M059J (cell line): ENCODE measurements at places on chromosomes 2 and 18. TPM values are rescaled to one million over a fixed set of nuclear protein-coding genes. Genes with fewer than 3 reads are reported as not detected.
A peak's percentile ranks its signal among the peaks of the same experiment; 100 is the strongest.

DNA sequence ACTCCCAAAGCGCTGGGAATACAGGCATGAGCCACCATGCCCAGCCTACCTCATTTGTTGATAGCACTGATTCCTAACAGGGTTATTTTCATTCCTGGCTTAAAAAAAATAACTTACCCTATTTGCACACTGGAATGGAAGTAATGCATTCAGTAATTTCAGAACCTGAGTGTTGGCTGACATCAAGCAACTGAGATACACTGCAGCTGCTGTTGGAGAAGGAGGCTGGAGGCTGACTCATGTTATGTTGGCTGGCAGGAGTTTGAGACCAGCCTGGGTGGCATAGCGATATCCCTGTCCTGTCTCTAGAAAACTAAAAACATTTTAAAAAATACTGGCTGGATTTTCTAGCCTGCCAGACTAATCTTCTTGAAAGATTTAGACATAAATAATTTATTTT is 385.1 kb upstream of the MEX3C start:
- DNase-seq: no peak

DNA sequence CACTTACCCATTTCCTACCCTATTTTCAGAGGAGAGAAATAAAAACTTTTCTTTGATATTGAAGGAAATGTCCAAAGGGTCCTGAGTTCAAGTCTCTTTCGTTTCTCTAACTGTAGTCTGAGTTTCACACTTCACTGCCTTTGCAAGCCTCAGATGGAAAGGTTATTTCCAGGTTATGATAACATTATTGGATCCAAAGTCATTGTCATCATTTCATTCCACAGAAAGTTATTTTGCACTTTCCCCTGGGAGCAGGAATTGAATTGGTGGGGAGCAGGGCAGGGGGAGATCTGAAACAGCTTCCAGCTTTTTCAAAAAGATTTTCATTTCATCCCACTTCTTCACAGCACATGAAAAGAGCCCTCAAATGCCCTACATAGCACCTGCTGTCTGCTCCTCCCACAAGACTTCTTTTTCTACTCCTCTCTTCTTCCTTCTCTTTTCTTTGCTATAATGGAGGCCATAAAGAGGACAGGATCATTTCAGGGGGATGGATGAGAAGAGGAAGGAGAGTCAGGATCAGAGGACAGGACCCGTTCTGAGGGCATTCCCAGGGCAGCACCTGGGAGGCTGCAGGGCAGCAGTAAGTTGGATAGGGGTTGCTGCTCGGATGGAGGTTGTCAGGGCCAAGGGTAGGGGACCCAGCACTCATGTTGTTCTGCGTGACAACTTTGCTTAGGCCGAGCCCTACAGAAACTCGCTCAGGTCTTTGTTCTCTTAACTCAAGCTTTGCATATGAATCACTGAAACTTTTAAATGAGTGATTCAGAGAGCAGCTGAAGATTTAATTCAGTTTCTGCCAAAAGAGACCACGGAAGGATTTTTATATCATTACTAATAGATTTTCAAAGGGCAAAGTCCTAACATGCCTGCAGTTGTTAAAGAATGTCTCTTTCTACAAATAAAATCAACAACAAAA is 11.4 kb upstream of the GALNT5 start:
- DNase-seq: peak; percentile 91

- peak; percentile 40 for DNase-seq
Observed at GRCh38 chr18:29188760-29189159, 1011.8 kb upstream of the CDH2 start.

Gene MYO5B
- total RNA-seq: 4.1 and 5.5 TPM in 2 replicates

- no peak for DNase-seq
Observed at GRCh38 chr2:214450118-214450894, 39.5 kb downstream of the VWC2L start.

GRCh38 chr2:197993363-197993762 is 189.0 kb downstream of the PLCL1 start:
- no peak for DNase-seq

Gene TCF4
- 57.2 and 70.7 TPM in 2 replicates for total RNA-seq

Gene GALNT3
- total RNA-seq: 0.59 and 1.9 TPM in 2 replicates

- no peak for DNase-seq
Observed at GRCh38 chr18:64589000-64589399, 440.1 kb upstream of the LINC00305 start.

DNA sequence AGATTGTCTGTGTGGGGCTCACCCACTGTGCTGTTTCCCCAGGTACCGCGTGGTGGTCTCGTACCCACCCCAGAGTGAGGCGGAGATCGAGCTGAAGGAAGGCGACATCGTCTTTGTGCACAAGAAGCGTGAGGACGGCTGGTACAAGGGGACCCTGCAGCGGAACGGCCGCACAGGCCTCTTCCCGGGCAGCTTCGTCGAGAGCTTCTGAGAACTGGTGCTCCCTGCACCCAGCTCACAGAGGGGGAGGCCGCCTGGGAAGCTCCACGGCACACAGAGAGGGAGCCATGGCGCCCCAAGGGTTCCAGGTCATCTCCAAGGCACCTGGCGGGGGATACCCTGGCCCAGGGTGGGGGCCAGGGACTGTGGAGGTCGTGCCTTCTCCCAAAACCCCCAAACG is 112.3 kb downstream of the SEPTIN10 start:
- DNase-seq: no peak

- DNase-seq: no peak
Observed at GRCh38 chr2:177888581-177888980, 184.0 kb downstream of the PDE11A start.

GRCh38 chr2:17059458-17059857 is 393.8 kb upstream of the CYRIA start:
- no peak for DNase-seq

DNA sequence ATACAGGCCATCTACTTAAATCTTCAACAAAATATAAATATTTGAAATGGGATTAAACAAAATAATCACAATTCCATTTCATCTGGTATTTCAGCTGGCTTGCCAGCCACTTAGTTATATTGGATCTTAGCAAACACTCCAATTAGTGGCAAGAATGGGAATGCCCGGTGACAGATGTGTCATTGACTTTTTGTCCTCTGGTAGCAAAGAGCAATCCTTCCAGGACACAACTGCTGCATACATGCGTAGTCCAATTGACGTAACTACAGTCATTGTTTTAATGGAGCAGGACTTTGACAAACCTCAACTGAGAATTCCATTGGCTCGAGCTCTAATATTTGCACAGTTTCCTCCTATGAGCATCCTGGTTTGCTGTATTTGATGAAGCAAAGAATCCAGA is 69.9 kb downstream of the RNF152 start:
- DNase-seq: no peak

Gene ANKRD29
- total RNA-seq: 8.3 and 10.6 TPM in 2 replicates

DNA sequence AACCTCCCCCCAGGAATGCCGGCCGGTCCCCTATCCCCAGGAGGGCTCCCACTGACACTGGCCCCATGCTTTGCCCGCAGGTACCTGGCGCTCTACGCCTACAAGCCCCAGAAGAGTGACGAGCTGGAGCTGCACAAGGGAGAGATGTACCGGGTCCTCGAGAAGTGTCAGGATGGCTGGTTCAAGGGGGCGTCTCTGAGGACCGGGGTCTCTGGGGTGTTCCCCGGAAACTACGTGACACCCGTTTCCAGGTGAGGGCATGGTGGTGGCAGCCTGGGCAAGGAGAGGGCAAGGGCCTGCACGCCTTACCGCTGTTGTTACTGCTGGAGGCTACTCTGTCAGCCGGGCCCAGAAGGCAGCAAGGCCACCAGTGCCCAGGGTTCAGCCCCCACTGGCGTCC is 181.3 kb downstream of the SEPTIN10 start:
- no peak for DNase-seq

Gene FKBP1B
- total RNA-seq: 6.6 and 9.7 TPM in 2 replicates

DNA sequence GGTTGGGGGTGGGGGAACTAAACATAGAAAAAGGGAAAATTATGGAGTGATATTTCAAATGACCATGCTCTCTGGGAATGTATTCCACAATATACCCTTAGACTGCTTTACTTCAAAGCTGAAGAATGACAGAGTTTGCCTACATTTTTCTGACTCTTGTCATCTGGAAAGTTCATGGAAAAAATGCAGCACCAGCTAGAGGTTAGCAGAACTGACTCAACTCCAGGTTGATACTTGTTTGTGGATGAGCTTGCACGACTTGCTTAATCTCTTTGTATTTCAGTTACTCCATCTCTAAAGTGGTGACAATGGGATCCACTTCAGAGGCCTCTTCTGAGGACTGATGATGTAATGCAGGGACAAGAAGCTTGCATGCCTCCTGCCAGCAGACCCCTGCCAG is 824.0 kb upstream of the ID2 start:
- DNase-seq: no peak

Gene ITPRIPL1
- 1.3 and 3.2 TPM in 2 replicates for total RNA-seq

Gene PIK3C3
- total RNA-seq: 62.1 and 67.3 TPM in 2 replicates

- DNase-seq: no peak
Observed at GRCh38 chr2:240269380-240269779, 128.9 kb upstream of the OTOS start.

- DNase-seq: no peak
Observed at GRCh38 chr2:121189661-121190381, 95.2 kb downstream of the TFCP2L1 start.

DNA sequence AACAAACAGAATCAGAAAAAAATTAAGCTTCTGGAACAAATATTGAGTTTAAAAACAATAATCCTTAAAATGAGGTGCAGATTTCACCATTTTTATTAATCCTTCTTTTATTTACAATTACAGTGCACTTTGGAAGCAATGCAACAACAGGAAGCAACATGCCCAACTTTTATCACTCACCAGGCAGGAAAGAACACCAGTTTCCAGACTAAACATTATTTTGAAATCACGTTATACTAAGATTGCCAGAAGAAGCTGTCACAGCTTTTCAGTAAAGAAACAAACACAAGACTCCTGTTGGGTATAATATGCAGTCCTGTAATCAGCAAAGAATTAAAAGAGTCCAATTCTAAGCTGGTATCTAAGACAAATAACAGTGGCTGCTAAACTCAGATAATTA is 137.9 kb upstream of the ZC3H15 start:
- no peak for DNase-seq

Gene CSRNP3
- 0.27 and 0.32 TPM in 2 replicates for total RNA-seq

- DNase-seq: peak; percentile 58
Observed at GRCh38 chr2:69685321-69686048, 41.9 kb upstream of the AAK1 start.

DNA sequence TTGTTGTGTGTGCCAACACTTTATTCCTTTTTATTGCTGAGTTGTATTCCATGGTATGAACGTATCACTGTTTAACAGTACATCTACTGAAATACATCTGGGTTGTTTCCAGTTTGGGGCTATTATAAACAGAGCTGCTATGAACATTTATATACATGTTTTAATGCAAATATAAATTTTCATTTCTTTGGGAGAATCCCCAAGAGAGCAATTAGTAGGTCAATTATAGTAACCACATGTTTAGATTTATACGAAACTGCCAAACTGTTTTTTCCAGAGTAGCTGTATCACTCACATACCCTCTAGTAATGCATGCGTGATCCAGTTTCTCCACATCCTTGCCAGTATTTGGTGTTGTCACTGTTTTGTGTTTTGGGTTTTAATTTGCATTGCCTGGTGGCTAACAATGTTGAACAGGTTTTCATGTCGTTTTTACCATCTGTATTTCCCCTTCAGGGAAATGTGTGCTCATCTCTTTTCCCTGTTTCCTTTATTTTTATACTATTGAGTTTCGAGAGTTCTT is 81.0 kb downstream of the TMEM131 start:
- no peak for DNase-seq

GRCh38 chr2:201432621-201433393 is 18.5 kb downstream of the TRAK2 start:
- peak; percentile 39 for DNase-seq

Gene UBXN2A
- total RNA-seq: 8.8 and 18.8 TPM in 2 replicates

GRCh38 chr2:144648837-144649465 is 129.0 kb upstream of the ZEB2 start:
- DNase-seq: no peak

- no peak for DNase-seq
Observed at GRCh38 chr2:149613704-149614103, 26.1 kb upstream of the MMADHC start.

Gene SULT6B1
- not detected in 2 replicates for total RNA-seq

DNA sequence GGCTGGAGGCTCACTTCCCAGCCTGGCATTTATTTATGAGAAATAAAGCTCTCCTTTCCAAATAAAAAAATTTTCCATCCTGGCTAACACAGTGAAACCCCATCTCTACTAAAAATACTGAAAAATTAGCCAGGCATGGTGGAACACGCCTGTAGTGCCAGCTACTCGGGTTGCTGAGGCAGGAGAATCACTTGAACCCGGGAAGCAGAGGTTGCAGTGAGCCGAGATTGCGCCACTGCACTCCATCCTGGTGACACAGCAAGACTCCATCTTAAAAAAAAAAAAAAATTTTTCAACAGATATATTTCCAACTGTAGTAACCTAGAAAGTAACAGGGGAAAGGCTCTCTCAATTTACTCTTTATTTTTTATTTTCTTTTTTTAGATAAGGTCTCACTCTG is 6.1 kb upstream of the PCBP1 start:
- DNase-seq: no peak

- no peak for DNase-seq
Observed at GRCh38 chr2:239165206-239165831, 235.5 kb downstream of the HDAC4 start.
